ENCODE measurements at places on chromosomes 6 and 20. TPM values are rescaled to one million over a fixed set of nuclear protein-coding genes. Genes with fewer than 3 reads are reported as not detected.

Gene CTCFL
- total RNA-seq, result not detected

Gene ACSS1
- 1.4 TPM for total RNA-seq

Gene AIF1
- 0.36 TPM for total RNA-seq

Gene BFSP1
- total RNA-seq, result 1.8 TPM

Gene SYNJ2
- total RNA-seq, result 94.8 TPM

Gene SLC12A5
- under 0.01 TPM for total RNA-seq

Gene ABHD16B
- total RNA-seq, result not detected

Gene NSFL1C
- total RNA-seq, result 23.0 TPM

Gene PDYN
- total RNA-seq, result not detected

Gene AHI1
- total RNA-seq, result 44.5 TPM

Gene PBOV1
- not detected for total RNA-seq

Gene PREP
- total RNA-seq, result 17.7 TPM

Gene BCAS1
- total RNA-seq, result not detected

Gene PTCRA
- total RNA-seq, result not detected

Gene PGM3
- 93.0 TPM for total RNA-seq

Gene TAF4
- total RNA-seq, result 4.3 TPM

Gene ARMH2
- not detected for total RNA-seq

Gene CD93
- total RNA-seq, result not detected

Gene C20orf141
- 0.29 TPM for total RNA-seq

Gene WFDC10B
- total RNA-seq, result not detected

Gene JARID2
- total RNA-seq, result 10.5 TPM

Gene ZNF831
- not detected for total RNA-seq

Gene KIZ
- 40.5 TPM for total RNA-seq

Gene PPP1R3G
- 3.3 TPM for total RNA-seq

Gene LPA
- not detected for total RNA-seq

Gene TCFL5
- 13.0 TPM for total RNA-seq

Gene AGER
- total RNA-seq, result under 0.01 TPM

Gene RSPH3
- total RNA-seq, result 10.3 TPM

Gene TFAP2C
- total RNA-seq, result not detected

Gene BLCAP
- 35.4 TPM for total RNA-seq

Gene PPP1R3D
- 8.8 TPM for total RNA-seq

Gene HUS1B
- 0.72 TPM for total RNA-seq

Gene GCNT2
- 0.29 TPM for total RNA-seq

Gene ANKEF1
- total RNA-seq, result 2.1 TPM

Gene PSORS1C1
- 2.2 TPM for total RNA-seq
